Fibroblast of skin of abdomen (primary cell): ENCODE measurements at places on chromosomes 6 and 20.

- DNase-seq = peak; percentile 62
Measured at GRCh38 chr6:21594416-21595281, 1.1 kb downstream of the SOX4 start.

DNA sequence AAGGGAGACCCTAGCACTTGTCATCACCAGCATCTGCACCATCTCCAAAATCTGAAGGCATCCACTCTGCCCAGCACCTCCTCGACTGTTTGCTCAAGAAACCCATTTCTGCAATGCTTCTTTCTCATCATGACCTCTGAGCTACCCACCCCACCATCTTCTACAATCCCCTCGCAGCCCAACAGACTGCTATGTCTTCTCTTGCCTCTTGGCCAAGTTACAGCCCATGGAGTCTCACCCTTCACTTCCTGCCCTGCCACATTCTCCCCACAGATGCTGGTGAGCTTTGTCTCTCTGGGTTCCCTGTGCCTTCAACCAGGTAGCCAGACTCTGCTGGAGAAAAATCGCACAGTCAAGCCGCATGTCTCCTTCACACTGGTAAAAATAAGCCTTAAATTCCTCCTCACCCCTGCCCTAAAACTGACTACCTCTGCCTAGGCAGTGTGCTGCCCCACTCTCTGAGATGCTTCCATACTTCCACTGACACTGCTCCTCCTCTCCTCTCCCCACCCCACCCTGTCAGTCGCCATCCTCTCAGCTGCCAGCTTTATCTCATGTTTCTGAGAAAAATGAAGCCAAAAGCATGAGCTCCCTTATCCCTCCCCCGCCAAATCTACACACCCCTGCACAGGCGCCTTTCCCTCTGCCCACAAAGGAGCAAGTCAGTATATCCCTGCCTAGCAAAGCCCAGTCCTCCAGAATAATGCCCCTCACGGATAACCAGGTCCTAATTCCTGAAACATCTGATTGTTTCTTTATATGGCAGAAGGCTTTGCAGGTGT lies 2.3 kb upstream of the TXNDC5 start:
- DNase-seq = no peak

DNA sequence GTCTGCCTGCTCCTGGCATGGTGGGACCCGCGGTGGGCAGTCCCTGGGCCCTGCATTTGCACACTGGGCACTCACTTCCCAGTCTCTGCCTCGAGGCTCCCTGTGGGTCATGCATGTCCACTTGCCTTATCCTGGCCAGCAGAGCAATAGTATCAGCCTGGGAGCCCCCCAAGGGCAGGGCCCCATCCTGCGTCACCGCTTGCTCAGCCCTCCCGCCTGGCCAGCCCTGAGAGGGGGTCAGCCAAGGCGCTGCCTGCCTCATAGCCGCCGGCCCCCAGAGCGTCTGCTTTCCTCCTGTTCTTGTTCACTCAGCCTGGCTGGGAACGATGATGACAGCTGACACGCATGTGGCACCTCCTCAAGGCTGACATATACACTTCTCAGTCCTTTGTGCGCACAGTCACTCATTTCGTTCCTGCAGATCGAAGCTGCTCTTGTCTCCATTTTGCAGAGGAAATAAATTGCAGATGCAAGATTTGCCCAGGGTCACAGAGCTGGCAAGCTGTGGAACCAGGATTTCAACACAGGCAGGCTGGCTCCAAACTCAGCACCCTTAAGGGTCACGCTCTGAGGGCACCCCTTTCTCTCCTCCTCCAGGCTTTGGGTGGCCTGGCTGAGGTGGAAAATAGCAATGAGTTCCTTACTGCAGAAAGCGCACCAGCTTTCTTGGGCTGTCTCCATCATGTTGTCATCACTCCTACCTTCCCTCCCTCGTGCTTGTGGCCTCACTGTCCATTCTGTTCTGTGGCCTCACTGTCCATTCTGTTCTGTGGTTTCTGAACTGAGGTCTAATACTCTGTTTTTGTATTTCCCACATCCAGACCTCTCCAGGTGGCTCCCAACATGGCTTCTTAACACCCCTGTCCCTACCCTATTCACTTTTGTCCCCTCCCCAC lies 17.2 kb downstream of the KCNK17 start:
- DNase-seq = no peak

- peak; percentile 13 for DNase-seq
Measured at GRCh38 chr20:35385733-35386132, 26.0 kb downstream of the UQCC1 start.

DNA sequence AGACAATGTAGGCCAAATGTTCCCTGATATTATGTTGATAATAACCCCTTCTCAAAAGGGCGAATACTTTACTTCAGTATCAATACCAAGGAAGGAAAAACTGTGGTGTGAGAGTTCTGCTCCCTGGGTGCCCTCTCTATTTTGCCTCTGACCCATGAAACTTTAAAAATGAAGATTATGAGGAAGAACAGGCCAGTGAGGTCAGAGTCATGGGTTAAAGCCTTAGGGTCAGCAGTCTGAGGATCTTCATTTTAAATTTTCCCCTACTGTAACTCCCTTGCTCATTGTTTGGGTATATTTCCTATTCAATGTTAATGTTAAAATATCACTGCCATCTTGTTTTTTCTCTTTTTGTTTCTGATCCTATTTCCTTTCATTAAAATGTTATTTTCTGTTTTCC lies 47.9 kb downstream of the PRKN start:
- no peak for DNase-seq

- DNase-seq = peak; percentile 33
Measured at GRCh38 chr6:161954077-161954476, 680.2 kb upstream of the AGPAT4 start.

GRCh38 chr6:89975991-89976693 lies 81.9 kb downstream of the GJA10 start:
- DNase-seq = no peak

GRCh38 chr6:124822721-124823120 lies 139.5 kb upstream of the RNF217 start:
- no peak for DNase-seq

- no peak for DNase-seq
Measured at GRCh38 chr6:159080217-159080976, 35.6 kb upstream of the TAGAP start.

- DNase-seq = no peak
Measured at GRCh38 chr6:73556836-73557235, 36.0 kb upstream of the EEF1A1 start.

GRCh38 chr20:18377896-18378481 lies 88.8 kb downstream of the DZANK1 start:
- no peak for DNase-seq

GRCh38 chr20:37521061-37521771 lies at the start of gene NNAT:
NNAT (plus strand) TSS chr20:37521250; CDS start chr20:37521332, 82 bp downstream.
- no peak for DNase-seq

DNA sequence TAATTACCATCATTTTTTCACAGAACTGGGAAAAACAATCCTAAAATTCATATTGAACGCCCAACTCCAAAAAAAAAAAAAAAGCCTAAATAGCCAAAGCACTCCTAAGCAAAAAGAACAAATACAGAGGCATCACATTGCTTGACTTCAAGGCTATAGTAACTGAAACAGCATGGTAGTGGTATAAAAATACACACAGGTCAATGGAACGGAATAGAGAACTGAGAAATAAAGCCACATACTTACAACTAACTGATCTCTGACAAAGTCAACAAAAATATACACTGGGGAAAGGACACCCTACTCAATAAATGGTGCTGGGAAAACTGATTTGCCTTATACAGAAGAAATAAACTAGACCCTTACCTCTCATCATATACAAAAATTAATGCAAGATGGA lies 89.6 kb downstream of the MRAP2 start:
- no peak for DNase-seq

GRCh38 chr6:7532821-7533220 lies 8.7 kb upstream of the DSP start:
- DNase-seq = no peak

- DNase-seq = peak; percentile 49
Measured at GRCh38 chr6:75091467-75092190, 114.2 kb downstream of the COL12A1 start.

GRCh38 chr6:100194535-100194934 lies 200.5 kb upstream of the MCHR2 start:
- no peak for DNase-seq

DNA sequence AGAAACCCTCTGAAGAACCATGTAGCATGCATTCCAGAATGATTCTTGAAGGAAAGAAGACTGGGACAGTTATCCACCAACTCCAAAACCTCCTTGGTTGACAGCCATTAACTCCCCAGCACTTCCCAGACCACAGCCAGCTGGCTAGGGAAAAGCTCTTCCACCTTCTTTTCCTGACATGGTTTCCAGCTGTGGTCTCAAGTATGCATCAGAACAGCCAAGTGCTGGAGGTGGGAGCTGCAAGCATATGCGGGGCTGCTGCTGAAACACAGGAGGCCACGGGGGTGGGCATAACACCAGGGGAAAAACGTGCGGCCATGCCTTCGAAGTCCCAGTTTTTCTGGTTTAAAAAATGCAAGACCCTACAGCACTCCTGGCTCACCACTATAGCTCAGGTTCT lies 108.0 kb upstream of the FAM184A start:
- DNase-seq = no peak

DNA sequence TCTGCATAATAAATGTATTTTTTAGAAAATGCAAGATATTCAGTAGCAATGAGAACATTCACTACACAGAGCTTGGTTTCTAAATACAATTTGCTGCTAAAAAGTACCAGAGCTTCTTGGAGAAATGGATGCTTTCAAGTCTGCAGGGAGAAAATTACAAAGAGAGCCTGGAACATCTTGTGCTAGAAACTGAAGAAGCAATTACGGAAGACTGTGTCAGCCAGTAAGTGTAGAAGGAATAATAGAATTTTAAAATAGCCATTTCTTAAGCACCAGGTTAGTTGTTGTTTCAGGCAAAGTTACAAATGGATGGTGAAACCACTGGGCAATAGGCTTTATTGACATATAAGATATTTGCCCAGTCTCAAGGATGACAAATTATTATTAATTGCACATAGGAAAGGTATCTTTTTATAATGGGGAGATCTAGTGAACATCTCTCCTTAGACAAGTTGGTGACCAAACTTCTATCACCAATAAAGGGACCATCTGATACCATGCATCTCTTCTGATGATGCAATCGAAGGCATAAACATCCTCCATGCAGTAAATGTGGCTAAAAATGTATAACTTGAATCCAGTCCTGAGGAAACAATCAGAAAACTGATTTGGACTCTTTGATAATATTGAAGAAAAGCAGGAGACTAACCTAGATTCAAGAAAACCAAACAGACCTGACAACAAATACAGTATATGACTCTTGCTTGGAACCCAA lies 81.7 kb downstream of the ARHGAP18 start:
- no peak for DNase-seq

DNA sequence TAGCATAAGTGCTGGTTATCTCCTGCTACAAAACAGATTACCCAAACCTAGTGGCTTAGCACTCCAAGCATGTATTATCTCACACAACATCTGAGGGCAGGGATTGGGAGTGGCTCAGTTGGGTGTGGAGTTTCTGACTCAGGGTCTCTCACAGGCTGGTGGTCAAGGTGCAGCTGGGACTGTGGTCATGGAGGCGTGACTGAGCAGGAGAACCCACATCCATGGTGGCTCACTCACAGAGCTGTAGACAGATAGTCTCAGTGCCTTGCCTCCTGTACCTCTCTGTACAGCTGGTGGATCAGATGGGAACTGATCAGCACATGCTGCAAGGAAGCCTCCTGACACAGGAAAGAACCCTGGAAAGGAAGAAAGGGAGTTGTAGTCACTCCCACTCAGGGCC lies 83.1 kb upstream of the CST7 start:
- DNase-seq = no peak

- no peak for DNase-seq
Measured at GRCh38 chr20:58731192-58731591, 38.6 kb downstream of the NPEPL1 start.

DNA sequence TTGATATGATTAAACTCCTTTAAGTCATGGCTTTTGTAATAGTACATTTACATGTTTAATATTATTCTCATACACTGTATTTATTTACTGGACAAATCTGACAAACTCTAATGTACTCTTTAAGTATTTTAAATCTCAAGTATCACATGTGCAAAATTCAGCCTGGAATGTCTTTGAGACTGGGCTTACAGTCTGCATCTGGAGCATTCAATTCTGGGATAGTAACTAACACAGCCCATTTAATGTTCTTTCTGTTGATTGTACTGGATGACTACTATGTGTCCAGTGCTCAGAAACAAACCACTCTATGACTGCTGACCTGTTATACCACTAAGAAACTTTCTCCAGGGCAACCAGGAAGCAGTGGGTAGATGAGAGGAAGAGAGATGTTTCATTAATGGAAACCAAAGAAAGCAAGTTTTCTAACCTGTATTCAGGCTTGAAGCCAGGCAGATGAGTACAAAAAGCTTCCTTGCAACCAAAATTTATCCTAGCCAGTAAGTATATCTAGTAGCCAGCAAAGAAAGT lies 26.8 kb downstream of the FBXL4 start:
- no peak for DNase-seq

DNA sequence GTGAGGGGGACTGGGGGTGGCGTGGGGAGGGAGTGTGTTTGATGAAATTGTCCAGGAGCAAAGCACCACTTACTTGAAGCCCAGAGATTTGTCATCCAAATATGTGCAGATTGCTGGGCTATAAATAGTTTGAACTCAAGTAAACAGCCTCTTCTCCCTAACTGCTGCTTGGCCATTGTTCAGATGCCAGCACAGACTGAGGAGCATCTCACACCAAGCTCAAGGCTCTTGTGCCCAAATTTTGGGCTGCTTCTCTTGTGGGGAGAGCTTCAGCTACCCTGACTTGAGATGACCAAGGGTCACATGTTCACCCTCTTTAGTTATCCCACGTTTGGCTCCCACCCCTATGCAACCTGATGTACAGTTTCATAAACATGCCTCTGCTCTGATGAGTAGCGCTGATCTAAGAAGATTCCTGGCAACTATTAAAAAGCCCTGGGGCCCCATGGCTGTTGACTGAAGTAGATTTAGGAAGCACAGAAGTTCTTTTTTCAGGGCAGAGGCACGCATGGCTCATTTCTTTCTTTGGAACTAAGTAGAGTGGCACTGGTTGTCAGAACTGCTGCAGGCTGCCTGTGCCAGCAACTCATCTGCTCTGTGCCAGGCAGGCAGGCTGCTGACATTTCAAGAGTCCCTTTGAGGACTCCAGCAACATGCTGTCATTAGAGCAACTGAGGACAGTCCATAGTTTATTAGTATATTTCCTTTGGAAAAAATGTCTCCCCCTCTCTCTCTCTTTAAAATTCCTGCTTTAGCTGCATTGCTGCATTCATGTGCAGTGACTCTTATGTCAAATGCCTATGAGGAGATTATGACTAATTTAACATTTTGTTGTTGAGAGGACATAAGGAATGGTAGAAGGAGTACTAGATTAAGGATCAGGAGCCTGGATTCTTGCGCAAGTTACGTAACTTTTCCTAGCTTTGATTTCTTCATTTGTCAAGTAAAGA lies 9.6 kb upstream of the PKIG start:
- DNase-seq = peak; percentile 94

DNA sequence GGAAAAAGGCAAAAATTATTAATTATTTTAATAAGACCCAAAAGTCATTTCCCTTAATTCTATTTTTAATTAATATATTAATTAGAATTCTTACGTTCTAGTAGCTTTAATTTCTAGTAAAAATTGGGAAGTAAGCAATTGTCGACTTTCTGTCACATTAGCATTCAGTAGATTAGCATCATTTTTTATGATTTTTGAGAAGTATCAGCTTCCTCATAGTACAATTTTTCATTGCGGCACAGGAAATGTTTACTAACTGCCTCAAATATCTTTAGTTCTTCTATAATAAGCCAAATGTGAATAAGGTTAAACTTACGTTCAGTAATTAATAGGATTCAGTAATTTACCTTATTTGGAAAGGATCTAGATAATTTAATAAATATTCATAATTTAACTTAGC lies 687.4 kb downstream of the EPM2A start:
- DNase-seq = no peak

GRCh38 chr6:108594640-108595039 lies 33.9 kb downstream of the FOXO3 start:
- no peak for DNase-seq
